A549 treated with CpdA at 1 μM for 4 hours (cell line): ENCODE measurements at places on chromosomes 3 and 15. TPM values are rescaled to one million over a fixed set of nuclear protein-coding genes. Genes with fewer than 3 reads are reported as not detected.

DNAH12 gene
- 0.05 to 0.19 TPM (median 0.11 TPM) in 4 of 5 replicates, not detected in the other for total RNA-seq

GOLGA6A gene
- total RNA-seq = 0.07 to 0.14 TPM (median 0.11 TPM) in 4 of 5 replicates, not detected in the other

MUC20 gene
- total RNA-seq = 0.40 to 0.98 TPM (median 0.56 TPM) in 5 replicates

AADAC gene
- total RNA-seq = 19.5 to 29.5 TPM (median 22.2 TPM) in 5 replicates

PLSCR5 gene
- total RNA-seq = not detected in 5 replicates

KCNH8 gene
- total RNA-seq = not detected in 5 replicates

MITF gene
- total RNA-seq = 7.2 to 10.4 TPM (median 7.3 TPM) in 5 replicates

KLHL40 gene
- not detected in 5 replicates for total RNA-seq

FMN1 gene
- total RNA-seq = 0.27 to 0.59 TPM (median 0.41 TPM) in 5 replicates

CPA3 gene
- not detected in 5 replicates for total RNA-seq

MOBP gene
- total RNA-seq = 0.09 to 0.25 TPM in 2 of 5 replicates, not detected in the others

SNX1 gene
- total RNA-seq = 75.5 to 86.0 TPM (median 80.6 TPM) in 5 replicates

IL1RAP gene
- total RNA-seq = 5.9 to 7.0 TPM (median 6.3 TPM) in 5 replicates

SNX22 gene
- 0.47 to 1.6 TPM (median 1.2 TPM) in 5 replicates for total RNA-seq

IQCF5 gene
- total RNA-seq = not detected in 5 replicates
